NCI-H2081 treated with DMSO at 0.1 percent for 48 hours (cell line): ENCODE measurements at places on chromosomes 1 and 21.

DNA sequence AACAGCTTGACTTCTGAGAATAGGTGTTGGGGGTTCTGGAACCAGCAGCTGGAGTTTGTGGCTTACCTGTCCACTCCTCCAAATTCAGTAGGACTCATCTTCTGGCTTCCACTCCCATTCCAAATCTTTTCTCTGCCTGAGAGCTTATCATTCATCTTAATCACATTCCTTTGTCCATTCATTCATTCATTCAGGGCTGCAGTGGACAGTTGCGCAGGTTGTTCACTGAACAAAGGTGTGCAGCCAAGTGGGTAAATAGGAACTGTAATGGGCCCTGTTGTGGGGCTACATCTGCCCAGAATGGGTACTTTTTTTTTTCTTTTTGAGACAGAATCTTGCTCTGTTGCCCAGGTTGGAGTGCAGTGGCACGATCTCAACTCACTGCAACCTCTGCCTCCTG is 3.4 kb upstream of the HSPG2 start:
- no peak for DNase-seq

- DNase-seq, result no peak
Measured at GRCh38 chr1:157105298-157105987, 5.8 kb upstream of the ETV3L start.

GRCh38 chr1:47424336-47424982 is 8.4 kb downstream of the FOXE3 start:
- DNase-seq, result no peak

- no peak for DNase-seq
Measured at GRCh38 chr1:171206978-171207355, 21.9 kb downstream of the FMO2 start.

DNA sequence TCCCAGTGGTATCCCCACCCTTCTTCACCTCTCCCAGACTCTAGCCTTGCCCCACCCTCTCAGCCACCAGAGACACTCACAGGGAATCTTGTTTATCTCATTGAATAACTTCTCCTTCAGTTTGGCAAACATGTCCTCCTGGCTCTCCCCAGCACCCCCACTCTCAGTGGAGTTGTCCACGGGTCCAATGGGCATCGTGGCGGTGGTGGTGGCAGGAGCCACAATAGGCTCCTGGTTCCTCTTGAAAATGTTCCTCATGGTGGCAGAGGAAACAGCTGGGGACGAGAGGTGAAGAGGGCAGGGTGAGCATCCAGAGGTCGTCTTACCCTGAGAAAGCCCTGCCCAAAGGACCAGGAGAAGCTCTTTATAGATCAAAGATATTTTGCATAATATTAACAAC is 104.7 kb downstream of the SYT2 start:
- DNase-seq, result no peak

GRCh38 chr21:33874161-33874560 is 41.4 kb downstream of the ATP5PO start:
- DNase-seq, result no peak

- DNase-seq, result no peak
Measured at GRCh38 chr1:164337885-164338284, 221.1 kb upstream of the PBX1 start.

DNA sequence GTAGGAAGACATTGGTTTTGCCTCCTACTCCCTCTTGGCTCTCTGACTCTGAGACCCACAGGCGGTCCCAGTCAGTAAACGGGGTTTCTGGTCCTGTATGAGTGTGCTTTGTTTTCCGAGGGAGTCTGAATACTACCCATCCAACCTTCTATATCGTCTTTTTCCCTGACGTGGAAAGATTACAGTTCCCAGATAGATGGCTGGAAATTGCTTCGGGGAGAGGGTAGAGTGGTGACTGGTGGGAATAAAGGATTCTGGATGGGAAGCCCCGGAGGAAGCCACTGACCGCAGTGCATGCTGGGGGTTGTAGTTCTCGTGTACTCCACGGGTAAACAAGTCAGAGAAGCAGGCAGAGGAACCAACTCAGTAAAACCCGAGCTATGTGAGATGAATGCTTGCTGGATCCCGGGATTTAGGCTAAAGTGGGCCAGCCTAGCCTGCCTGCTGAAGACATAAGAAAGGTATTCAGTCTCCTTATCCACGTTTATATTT is 66.2 kb upstream of the IRF2BP2 start:
- DNase-seq, result peak; percentile 57

- DNase-seq, result no peak
Measured at GRCh38 chr1:185293967-185294542, 23.0 kb downstream of the IVNS1ABP start.

GRCh38 chr1:29786791-29787732 is 550.7 kb downstream of the PTPRU start:
- DNase-seq, result no peak

DNA sequence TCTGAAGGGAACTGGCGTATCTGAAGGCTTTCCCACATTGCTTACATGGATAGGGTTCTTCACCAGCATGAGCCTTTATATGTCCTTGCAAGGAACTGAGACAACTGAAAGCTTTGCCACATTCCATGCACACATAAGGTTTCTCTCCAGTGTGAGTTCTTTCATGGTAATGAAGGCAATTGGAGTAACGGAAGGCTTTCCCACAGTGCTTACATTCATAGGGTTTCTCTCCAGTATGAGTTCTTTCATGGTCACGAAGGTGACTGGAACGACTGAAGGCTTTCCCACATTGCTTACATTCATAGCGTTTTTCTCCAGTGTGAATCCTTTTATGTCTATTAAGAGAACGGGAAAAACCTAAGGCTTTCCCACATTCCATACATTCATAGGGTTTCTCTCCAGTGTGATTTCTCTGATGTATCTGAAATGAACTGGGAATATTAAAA is 15.0 kb downstream of the ZNF124 start:
- DNase-seq, result no peak

DNA sequence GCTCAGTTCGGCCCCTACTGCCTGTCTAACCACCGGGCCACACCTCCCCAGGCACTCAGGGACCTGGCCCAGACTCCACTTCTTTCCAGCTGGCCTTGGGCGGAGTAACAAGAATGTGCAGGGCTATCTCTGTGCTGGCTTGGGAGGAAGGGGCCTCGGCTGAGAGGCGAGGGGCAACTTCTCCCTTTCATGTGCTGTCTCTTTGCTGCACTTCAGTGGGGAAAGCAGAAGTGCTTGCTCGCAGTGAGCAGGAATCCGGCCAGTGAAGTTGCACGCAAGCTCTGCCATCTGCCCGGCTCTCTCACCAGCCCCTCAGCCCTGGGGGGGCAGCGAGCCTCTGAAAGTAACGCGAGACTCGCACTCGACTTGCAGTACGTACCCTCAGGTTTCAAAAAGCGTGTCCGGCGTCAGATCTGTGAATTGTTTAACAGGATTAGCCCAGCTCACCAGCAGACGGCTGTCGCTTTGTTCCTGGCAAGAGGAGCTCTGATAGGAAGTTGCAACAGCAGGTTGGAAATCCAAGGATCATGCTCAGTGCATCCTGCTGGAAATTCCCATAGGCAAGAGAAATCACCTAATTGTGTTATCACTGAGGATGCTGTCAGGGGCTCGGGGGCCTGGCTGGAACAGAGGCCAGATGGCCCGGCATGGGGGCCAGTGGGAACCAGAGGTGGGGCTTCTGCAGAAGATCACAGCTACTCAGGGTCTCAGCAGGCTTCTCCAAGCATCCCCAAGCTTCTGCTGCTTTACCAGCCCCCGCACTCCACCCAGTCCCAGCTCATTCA is 221.1 kb downstream of the NPHP4 start:
- DNase-seq, result no peak

GRCh38 chr1:12179111-12179519 is 12.3 kb downstream of the TNFRSF1B start:
- DNase-seq, result no peak

DNA sequence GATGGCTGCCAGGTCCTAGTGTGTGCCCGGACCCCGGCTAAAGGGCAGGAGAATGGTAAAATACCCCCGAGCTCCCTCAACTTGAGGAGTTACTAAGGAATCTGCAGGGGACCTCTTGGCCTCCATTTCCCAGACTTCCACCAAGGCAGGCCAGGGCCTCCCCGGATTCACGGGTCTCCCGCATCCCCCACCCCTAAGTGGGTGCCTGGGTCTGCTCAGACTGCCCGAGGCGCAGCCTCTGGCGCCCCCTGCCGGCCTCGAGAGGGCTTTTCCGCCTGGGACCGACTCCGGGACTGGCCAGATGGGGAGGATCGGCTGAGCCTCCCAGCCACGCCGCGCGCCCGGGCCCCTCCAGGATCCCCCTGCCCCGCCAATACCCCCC is 1.7 kb downstream of the PLEKHG5 start:
- DNase-seq, result peak; percentile 10

GRCh38 chr1:10663678-10664035 is 132.8 kb downstream of the CASZ1 start:
- no peak for DNase-seq

DNA sequence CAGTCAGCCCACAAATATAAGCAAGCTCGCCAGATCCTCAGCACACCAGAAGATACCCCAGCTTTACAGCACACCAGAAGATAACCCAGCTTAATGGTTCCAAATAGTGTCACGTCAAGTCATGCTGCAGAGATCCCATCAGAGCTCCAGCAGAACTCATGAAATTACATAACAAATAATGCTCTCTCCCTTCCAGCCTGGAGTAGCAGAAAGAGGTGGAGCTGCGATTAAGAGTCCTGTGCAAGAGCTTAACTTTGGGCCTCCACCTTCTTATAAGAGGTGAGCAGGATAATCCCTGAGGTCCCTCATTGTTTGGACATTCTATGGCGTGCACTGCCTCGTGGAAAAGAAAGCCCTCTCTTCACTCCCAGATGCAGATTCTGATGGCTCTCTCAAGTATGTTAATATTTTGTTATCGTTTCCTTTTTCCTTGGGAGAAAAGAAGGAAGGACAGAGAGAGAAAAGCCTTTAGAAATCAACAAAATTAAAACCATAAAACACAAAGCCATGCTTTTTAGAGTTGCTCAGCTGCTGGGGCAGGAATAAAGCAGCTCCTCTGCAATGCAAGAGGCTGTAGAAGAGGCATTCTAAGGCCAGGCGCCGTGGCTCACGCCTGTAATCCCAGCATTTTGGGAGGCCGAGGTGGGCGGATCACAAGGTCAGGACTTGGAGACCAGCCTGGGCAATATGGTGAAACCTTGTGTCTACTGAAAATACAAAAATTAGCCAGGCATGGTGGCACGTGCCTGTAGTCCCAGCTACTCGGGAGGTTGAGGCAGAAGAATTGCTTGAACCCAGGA is 59.1 kb downstream of the GLUL start:
- DNase-seq, result no peak

GRCh38 chr1:154759793-154760192 is 110.3 kb downstream of the KCNN3 start:
- no peak for DNase-seq

- DNase-seq, result no peak
Measured at GRCh38 chr1:88341447-88341846, 342.6 kb upstream of the PKN2 start.

- no peak for DNase-seq
Measured at GRCh38 chr1:223765036-223765718, 52.8 kb downstream of the CAPN2 start.

DNA sequence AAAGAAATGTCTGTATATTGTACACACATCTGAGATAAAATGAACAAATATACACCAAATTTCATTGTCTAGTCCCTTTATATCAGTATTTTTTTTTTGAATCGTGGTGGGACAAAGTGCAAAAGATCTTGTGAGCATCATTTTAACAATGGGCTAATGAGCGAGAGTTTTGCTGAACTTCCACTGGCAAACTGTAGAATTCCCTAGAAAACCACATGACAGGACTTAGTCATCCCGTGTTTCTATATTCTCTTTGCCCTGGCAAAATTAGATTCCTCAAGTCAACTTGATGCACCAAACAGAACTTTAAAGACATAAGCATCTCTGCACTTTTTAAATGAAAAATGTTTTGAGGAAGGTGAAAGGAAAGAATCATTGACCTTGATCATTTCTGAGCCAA is 488.2 kb upstream of the PTBP2 start:
- no peak for DNase-seq

- no peak for DNase-seq
Measured at GRCh38 chr1:15727021-15727420, 9.0 kb upstream of the SLC25A34 start.

DNA sequence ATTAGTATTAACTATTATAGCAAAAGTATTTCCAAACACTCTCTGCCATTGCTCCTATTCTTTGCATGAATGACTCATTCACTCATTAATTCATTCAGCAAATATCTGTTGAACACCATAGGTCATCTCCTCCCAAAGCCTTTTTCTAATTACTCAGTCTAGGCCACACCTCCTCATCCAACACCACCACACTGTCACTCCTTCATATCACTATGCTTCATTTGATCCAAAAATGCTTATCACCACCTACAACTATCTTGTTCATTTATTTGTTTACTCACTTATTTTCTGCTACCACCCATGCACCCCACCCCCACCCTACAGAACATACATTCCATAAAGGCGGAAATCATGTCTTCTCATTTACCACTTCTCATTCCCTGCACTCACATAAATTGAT is 94.4 kb upstream of the TNFSF4 start:
- no peak for DNase-seq

DNA sequence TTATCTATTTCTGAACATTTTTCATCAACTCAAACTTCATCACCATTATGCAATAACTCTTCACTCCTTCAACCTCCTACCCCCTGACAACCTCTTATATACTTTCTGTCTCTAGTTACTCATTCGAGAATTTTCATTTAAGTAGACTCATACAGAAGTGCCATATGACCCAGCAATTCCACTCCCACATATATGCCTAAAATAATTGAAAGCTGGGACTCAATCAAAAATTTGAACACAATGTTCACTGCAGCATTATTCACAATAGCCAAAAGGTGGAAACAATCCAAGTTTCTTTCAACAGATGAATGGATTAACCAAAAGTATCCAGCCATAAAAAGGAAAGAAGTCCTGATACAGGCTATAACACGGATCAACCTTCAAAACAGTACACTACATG is 24.1 kb downstream of the COL11A1 start:
- DNase-seq, result no peak

DNA sequence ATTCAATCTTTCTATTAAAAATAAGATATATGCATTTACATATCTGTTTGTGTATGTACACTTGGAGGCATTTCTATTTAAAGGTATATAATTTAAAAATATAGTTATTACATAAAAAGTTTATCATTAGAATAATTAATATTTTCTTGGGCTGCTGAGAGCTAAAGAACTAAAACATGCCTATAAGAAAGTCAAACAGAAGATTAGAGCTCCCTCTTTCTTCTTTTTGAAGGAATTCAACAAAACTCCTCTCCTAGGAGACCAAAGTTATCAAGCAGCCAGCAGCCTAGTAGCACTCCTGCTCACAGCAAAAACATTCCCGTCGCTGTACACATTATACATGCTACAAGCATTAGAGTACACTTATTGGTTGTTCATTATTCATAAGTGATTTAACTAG is 216.4 kb downstream of the VAV3 start:
- DNase-seq, result no peak

- no peak for DNase-seq
Measured at GRCh38 chr1:86993269-86993985, 79.0 kb downstream of the HS2ST1 start.

DNA sequence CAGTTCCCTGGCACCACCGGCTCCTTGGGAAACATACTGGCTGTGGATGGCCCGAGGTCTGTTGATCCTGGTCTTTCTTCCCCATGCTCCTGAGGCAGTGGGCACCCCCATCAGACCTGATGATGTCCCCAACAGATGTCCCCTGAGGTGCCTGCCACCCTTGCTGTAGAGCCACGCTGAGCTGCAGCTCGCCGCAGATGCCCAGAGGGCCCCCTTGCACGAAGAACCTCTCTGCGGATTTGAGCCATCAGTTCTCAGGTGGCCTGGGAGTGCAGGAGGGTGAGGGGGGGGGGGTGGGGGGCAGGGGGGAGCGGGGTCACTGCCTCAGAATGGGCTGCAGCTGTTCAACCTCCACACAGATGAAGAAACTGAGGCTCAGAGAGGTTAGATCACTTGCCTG is 60.9 kb downstream of the GLIS1 start:
- no peak for DNase-seq
